ENCODE measurements at places on chromosomes 1 and 21.

DNA sequence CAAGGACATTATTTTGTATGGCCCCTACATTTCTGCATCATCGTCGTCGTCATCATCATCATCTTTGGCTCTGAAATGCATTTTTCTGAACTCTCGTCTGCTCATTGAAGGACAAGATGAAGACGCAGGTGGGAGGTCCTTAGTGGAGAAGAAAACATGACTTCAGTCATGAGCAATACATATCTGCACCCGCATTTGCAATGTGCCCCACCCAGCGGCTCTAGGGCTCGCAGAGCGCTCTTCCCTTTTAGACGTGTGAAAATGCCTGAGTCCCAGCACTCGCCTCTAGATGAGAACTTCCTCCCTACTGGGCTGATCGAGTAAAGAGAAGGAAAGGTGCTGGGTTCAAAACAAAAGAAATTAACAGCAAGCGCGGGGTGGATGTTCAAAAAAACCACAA, 10.1 kb downstream of the C1orf174 start:
- no peak for DNase-seq

- DNase-seq = no peak
Observed at GRCh38 chr21:18384771-18385170, 18.8 kb downstream of the TMPRSS15 start.

GRCh38 chr1:228860911-228861831, 125.9 kb downstream of the RHOU start:
- DNase-seq = no peak

GRCh38 chr1:29397256-29397590, 160.9 kb downstream of the PTPRU start:
- DNase-seq = no peak

- DNase-seq = no peak
Observed at GRCh38 chr1:182338806-182339370, 52.7 kb downstream of the GLUL start.

DNA sequence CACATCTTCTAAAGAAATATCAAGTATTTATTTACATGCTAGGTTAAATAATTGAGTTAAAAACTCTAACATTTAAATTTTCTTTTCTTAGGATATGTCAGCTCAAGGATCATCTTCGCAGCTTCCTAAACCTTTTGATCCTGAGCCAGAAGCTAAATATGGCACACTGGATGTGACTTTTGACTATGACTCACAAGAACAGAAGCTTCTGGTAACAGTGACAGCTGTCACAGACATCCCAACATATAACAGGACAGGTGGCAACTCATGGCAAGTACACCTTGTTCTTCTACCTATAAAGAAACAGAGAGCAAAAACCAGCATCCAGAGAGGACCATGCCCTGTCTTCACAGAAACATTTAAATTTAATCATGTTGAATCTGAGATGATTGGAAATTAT, 132.7 kb upstream of the SERTAD4 start:
- no peak for DNase-seq

DNA sequence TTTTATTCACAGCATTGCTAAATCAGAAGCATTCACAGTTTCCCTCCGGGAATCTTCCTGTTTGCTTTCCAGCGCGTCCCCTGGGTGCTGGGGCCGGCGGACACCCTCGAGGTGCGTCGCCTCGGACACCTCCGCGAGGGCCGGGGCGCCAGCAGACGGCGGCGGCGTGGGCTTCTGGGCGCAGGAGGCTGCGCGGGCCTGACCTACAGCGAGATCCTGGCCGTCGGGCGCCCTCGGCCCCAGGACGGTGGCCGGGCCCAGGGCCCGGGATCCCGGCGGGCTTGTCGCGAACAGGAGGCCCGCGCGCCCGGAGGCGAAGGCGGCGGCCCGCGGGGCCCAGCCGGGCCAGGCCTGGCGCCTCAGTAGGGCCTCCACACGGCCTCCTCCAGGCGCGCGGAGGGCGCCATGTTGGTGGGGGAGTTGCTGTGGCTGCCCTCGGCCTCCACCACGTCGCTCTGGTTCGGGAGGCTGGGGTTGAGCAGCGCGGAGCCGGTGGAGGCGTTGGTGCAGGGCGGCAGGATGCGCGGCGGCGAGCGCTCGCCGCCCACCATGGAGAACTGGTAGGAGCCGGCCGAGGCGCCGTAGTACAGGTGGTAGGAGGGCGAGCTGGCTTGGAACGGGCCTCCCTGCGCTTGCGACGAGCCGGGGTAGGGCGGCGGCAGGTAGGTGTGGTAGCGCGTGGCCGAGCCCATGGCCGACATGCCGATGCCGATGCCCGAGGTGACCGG, 123.1 kb downstream of the CLIC6 start:
- no peak for DNase-seq

DNA sequence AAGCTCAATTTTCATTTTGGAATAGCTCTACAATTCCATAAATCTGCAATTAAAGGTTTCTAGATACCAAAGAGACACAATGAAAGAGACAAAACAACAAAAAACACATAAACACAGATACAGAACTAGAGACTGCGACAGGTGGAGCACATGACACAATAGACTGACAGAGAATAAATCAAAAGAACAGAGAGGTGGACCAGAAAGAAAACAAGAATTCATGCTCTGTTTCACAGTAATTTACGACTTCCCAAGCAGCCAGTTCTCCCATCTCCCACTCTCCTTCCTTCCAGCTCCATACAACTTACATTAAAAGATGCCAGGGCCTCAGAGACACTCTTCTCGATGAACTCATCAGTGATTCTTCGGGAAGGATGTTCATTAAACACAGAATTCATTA, 15.1 kb upstream of the RBM8A start:
- no peak for DNase-seq

DNA sequence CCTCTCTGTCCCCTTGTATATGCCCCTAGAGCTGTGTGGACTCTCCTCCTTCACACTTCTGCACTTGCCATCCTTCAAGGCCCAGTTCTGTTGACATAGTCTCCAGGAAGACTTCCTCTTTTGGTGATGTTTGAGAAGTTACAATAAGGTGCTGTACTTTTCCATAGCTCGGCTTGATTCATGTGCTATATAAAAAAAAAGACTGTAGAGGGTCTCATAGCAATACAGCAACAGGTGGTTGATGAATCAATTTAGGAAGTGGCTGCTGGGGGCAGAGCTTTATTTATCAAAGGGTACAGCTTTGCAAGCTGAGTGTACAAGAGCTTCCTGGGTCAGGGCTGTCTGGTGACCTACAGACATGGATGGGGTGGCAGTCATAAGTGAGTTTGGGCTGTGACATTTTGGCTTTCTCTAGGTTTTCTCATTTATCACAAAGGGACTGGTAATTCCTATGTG, 102.7 kb downstream of the RUNX1 start:
- no peak for DNase-seq

GRCh38 chr1:33319186-33319948, 1.5 kb downstream of the A3GALT2 start:
- no peak for DNase-seq

DNA sequence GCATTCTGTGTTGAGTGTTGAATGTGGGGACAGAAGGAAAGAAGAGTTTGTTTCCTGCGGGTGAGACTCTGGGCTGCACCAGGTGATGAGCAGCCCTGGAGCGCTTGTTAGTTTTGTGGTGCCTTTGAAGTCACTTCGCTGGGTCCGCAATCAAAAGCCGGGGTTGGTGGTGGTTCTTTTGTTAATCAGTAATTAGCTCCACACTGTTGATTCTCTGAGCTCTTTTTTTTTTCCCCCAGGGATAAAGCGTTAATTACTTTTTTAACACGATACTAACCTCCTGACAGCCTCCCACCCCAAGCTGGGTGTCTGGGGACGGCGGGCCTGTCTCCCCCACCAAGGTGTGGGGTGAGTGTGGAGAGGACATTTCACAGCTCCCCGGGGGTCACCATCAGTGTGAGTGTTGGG, 56.6 kb downstream of the AGPAT3 start:
- DNase-seq = peak; percentile 23

DNA sequence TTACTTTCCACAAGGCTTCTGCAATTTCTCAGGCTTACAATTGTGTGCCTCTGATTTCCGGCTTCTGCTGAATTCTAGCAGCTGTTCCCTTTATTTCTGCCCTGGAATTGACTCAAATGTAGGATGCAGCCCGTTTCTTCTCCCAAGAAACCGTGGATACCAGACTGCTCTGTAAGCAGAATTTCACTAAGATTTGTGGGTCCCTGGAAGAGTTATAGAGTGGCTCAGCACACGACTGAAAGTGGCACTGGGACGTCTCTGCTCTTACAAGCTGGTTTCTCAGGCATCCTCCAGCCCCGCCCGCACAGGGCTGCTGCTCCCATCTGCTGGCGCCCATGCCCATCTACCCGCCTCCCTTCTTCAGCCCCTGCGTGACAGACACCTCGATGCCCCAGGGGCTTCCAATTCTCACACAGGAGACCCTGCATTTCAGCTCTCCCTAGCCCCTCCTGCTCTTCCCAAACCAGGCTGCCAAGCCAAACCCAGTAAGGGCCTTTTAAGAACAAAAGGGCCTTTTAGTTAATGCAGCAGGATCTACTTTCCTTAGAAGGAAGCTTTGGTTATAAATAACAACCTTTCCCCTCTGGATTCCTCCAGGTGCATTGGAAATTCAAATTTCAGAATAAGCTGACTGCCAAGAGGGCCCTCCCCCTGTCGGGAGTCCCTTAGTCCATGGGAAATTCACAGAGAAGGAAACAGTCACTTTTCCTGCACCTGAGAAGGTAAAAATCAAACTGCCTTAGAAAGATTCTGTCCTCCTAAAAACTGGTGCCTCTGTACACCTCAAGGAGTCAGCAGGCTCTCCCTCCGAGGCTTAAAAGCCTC, 45.4 kb upstream of the TENT5B start:
- no peak for DNase-seq

GRCh38 chr21:41933313-41934079, 20.3 kb downstream of the C2CD2 start:
- no peak for DNase-seq

GRCh38 chr21:35940074-35940927, 120.0 kb downstream of the SETD4 start:
- no peak for DNase-seq

Data from activated naive CD8-positive, alpha-beta T cell treated with anti-CD3 and anti-CD28 coated beads, Interleukin-2, amount 50 U/mL, for 24 hours (primary cell).